ENCODE measurements at places on chromosomes 12 and 14.

GRCh38 chr12:12990700-12991468, 9.2 kb downstream of the HEBP1 start:
- DNase-seq = no peak

DNA sequence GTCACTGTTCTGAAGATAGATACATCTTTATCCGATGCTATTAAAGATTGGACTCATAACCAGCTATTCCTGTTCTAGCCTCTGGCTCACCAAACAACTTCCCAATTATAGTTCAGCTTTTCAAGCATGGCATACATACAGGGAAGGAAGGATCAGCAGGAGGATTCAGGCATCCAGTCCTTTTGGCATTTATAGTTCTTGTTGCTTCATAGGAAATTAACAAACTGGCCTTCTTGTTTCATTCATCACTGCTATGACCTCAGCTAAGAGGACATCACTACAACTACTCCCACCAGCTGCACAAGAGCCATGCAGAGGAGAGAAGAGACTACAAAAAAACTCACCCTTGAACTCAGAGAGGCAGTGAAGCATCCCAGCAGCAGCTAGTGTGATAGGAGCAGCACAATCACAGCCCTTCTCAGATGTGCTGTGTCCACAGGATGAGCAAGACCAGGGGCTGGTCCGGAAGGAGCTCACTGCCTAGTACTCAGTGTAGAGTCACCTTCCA, 100.5 kb downstream of the SPTSSA start:
- peak; percentile 94 for DNase-seq

GRCh38 chr12:115044073-115044472, 360.1 kb upstream of the TBX3 start:
- DNase-seq = no peak

DNA sequence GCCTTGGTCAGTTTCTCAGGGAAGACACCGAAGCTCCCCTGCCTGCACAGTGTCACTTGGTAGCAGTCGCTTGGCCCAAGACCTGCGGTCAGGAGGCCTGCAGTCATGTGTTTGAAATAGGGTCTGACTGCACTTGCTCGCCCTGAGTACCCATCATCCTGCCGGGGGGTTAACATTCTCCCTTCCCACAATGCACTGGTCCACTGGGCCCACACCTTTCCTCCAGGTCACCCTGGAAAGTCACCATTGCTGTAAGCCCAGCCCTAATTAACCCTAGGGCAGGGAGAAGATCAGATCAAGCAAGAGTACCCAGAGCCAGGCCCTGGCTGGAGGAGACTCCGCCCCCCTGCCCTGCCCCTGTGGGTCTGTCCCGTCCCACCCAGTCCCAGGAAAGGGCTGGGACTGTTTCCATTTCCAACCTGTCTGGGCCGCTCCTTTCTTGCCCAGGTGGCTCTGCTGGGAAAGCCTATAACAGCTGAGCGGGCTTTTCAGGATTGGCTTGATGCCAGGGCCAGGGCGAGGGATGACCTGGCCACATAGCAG, 87.1 kb downstream of the ZFP36L1 start:
- DNase-seq = no peak

DNA sequence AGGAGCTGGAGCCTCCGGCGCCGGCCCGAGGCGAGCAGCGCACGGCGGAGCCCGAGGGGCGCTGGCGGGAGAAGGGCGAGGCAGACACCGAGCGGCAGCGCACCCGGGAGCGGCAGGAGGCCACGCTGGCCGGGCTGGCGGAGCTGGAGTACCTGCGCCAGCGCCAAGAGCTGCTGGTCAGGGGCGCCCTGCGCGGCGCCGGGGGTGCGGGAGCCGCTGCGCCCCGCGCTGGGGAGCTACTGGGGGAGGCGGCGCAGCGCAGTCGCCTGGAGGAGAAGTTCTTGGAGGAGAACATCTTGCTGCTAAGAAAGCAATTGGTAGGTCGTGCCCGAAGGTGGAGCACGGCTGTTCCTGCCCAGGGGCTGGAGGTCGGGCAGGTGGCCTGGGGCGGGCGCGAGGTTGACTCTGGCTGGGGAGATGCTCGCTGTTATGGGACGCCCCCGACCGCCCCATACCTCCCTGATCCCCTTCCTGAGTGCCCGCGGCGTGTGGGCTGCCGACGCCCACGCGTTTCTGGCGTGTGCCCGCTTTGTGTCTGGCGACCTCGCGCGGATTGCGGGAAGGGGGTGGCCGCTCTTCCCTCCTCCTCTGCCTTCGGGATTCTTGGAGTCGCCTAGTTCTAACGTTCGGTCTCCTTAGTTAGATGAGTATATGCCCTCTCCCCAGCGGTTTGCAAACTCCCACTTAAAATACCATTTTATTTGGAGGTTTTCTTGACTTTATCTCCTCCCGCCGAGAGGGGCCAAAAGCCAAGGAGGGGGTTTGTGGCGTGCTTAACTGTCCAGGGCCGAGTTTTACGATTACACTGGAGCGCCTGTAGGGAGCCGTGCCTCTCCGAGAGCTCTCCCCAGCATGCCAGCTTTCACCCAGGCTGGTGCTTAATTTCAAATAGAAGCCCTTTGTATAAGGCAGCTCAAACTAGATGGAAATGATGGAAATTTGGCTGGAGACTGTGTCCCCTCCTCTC, 752 bp downstream of the DACT1 start:
- no peak for DNase-seq

- DNase-seq = no peak
These were observed 6.4 kb downstream of the HSP90AA1 start for GRCh38 chr14:102080183-102081080.

DNA sequence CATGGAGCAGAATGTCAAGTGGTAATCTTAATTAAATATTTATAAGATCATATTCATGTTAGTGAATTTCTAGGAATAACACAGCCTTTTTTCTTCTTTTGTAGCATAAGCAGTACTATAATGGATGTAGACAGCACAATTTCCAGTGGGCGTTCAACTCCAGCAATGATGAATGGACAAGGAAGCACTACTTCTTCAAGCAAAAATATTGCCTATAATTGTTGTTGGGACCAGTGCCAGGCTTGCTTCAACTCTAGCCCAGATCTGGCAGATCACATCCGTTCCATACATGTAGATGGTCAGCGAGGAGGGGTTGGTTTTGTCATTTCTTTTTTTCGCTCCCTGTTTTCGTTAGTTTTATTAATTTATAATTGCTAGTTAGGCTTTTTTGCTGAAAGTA, 23.1 kb downstream of the AEBP2 start:
- no peak for DNase-seq

- no peak for DNase-seq
These were observed 473.0 kb downstream of the DPF3 start for GRCh38 chr14:72420749-72421474.

DNA sequence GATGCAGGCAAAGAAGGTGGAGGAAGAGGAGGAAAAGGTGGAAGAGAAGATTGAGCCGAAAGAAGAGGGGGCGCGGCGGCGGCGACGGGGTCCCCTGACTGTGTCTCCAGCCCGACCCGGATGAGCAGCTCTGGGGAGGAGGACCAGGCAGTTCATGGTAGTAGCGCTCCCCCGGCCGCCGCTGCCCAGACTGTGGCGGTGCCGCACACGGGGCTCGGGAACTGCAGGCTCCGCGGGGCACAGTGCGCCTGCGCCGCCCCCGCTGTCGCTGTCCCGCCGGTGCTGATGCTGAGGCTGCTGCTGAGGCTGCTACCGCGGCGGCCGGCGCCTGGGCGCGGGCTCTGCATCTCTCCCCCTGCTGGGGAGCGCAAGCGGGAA, at the start of gene KCNH5:
TSS of gene KCNH5 (minus strand) at position 225 of the 378 bp plus-strand sequence. CDS start 272 bp downstream, outside the sequence.
- DNase-seq = no peak

- no peak for DNase-seq
These were observed 165.0 kb downstream of the GRIN2B start for GRCh38 chr12:13816394-13816793.

- no peak for DNase-seq
These were observed 53.4 kb downstream of the FLRT2 start for GRCh38 chr14:85583380-85583779.

DNA sequence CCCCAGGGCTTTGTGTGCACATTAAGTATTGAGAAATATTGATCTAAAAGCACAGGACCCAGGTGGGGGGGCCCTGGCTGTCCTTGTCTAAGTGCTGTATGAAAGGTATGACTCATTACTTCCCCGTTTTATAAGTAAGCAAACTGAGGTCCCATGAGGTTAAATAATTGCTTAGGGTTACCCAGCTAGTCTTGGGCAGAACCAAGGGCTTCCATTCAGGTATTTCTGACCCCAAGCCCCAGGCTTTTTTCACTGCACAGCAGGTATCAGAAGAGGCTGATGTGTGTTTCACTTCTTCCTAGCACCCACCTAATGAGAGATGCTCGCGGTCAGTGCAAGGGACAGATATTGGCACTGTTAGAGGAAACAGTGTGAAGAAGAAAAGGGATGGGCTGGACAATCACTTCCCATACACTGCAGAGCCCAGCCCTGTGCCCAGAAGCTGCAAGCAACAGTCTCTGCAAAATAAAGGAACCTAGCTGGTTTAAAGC, 4.7 kb upstream of the TC2N start:
- no peak for DNase-seq

DNA sequence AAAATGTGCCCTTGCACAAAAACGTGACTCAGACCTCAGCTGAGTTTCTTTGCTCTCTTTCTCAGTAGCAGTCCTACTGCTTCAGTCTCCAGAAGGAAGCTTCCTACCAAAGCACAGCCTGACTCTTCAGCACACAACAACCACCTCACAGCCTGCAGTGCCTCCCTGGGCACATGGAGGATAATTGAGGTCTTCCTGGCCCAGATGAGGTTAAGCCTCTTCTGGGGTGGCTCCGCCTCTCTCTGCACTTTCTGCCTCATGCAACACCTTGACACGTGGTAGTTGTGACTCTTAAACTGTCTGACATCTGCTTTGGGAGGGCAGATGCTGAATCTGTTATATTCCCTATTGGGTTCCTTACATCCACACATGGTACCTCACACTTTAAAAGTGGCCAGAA, 33.8 kb downstream of the GIT2 start:
- no peak for DNase-seq

GRCh38 chr14:81206115-81206514, 14.6 kb downstream of the GTF2A1 start:
- no peak for DNase-seq

DNA sequence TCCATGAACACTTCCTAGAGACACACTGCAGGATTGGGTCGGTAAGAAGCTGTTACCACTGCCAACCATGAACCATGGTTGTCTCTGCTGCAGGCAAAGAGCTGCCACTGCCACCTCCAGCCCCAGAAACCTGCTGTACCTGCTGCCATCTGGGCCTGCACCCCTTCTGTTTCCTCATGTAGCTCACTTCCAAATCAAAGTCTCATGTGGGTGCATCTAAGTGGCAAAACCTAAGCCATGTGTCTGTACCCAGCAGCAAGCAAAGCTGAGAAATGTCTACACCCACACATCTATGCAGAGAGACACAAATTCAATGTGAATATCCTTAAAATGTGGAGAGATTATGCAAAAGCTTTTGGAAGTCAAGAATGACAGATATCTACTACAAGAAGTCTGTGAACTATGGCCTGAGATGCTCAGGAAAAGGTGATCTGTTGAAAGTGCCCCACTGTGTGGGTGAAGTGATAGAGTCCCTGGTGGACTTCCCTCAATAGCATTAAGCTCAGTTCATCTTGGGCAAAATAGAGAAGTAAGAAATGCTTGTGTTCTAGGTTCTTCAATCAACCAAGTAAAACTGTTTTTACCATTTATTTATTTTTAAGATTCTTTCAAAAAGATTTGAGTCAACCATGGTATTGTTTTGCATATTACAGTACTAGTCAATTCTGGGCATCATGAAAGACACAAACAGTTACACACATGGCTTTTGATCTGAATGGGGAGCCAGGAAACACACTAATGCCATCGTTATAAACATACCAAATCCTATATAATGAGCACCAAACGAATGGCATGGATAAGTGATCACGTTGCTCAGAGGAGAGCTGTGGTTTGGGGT, 64.4 kb downstream of the FOS start:
- no peak for DNase-seq

DNA sequence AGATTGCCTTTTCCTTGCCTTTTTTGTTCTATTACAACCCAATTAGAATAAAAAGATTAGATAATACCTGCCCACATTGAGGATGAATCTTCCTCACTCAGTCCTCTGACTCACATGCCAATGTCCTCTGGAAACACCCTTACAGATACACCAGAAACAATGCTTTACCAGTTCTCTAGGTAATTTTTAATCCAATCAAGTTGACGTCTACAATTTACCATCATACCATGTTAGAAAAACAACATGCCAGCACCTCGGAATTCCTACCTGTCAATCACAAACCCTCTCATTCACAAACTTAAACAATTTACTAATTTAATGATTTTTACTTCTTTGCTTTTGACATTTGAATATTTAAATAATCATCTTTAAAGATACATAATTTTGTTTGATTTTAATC, 953.8 kb downstream of the TRHDE start:
- no peak for DNase-seq

DNA sequence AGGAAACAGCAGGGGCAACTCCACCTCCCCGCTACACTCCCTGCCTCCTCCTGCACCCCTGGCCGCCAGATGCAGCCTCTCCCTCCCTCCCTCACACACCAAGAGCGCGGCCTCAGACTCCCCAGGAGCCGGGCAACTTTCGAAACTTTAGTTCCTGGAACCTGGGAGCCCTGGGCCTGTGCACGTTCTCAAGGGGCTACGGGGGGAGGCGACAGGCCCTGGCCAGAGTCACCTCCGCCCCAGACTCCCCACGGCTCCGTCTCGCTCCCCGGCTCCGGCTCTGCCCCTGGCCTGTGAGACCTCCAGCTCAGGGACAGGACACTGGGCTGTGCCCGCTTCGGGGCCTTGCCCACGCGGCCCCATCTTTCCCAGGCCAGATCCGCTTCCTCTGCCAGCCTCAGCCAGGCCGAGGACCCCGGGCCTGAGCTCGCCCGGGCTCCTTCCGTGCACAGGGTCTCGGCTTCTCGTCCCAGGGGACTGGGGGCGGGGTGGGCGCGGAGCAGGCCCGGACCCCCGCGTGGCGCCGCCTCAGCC, 5.5 kb downstream of the AMN start:
- DNase-seq = no peak

DNA sequence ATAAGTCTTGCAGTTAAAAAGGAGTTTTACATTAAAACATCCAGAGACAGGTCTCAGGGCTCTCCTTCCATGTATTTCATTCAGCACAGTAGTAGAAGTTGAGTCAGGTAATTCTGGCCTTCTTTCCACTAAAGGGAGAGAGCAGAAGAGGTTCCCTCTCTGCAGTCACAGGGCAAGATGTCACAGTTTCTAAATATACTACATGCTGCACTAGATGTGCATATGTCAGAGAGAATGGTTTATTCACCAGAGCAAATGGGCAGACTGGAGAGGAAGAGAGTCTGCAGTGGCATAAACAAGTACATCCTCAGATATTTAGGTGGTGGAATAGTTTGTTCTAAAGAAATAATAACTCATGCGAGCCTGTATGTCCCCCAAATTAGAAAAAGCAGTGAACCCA, 132.0 kb downstream of the KICS2 start:
- DNase-seq = no peak

- DNase-seq = no peak
These were observed 37.1 kb downstream of the ALDH2 start for GRCh38 chr12:111803851-111804250.

Measured in vagina (tissue), 2 donors.